ENCODE measurements at places on chromosomes 6 and 20.

- no peak for DNase-seq
These were observed 36.2 kb downstream of the SF3B5 start for GRCh38 chr6:144059139-144059538.

GRCh38 chr6:21438986-21439352, 154.6 kb upstream of the SOX4 start:
- no peak for DNase-seq

DNA sequence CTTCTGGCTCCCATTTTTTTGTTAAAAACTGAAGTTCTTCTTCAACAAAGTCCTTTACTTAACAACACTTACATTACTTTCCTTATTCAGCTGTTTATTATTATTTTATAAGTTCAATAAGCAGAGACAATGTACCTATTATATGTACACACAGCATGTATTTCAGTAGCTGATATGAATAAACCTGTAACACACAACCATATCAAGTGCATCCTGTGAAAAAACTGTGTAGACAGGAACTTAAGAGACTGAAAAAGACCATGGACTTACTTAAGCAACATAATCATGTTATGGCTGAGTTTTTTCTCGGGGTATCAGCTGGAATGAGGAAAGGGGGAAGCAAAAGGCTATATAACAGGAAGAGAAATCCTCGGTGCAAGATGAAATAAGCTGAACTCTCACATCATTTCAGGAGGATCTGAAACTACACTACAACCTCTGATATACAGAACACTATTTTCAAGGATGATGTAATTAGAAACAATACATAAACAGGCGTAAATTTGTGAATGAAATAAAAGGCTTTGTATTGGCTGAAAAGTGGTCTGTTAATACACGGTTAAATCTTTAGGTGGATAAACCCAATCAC, 70.9 kb downstream of the REV3L start:
- no peak for DNase-seq

DNA sequence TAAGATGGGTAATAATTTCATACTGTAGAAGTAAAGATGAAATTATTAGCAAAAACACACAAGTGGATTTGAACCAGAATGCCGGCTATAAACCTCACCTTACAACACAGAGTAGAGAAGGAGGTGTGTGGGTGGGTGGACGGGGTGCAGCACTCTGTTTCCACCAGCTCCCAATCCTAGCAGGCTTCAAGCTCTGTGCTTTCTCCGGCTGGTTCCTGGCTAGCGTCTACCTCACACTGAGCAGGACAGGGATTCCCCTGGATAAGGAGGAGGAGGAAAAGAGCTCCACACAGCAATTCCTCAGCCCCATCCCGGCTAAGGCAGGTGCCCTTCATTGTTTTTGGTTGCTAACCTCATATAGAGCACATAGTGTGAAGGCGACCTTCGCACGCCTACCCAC, 453.3 kb downstream of the C6orf118 start:
- no peak for DNase-seq

DNA sequence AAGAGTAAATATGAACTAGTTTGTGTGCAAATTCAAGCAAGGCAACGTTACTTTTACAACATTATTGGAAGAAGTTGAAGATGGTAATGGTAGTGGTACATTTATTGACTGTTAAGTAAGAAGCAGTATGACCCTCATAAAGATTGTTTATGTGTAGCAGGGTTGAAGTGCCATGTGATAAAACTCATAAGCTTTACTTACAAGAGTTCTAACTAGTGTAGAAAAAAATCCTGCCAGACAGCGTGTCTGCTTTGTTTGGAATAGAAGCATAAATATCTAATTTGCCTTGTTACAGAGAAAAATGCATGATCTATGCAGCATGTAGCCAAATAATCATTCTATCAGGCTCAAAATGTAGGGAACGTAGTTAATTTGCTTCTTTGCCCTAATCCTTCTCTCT, 450.8 kb upstream of the SOX4 start:
- DNase-seq: no peak

DNA sequence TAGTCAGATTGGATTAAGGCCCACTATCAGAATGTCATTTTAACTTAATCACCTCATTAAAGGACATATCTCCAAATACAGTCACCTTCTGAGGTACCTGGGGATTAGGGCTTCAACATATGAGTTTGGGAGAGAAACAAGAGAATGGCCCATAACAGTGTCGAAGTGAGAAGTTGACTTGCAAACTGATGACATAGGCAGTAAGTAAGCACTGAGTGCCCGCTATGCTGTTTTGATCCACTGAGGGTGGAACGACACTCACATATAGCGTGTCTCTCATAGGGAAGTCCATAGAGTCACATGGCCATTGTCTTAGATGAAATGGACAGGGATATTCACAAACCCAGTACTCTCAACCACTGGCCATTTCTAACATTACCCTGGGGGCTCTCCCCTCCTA, 264.2 kb downstream of the SAMD5 start:
- DNase-seq: no peak

DNA sequence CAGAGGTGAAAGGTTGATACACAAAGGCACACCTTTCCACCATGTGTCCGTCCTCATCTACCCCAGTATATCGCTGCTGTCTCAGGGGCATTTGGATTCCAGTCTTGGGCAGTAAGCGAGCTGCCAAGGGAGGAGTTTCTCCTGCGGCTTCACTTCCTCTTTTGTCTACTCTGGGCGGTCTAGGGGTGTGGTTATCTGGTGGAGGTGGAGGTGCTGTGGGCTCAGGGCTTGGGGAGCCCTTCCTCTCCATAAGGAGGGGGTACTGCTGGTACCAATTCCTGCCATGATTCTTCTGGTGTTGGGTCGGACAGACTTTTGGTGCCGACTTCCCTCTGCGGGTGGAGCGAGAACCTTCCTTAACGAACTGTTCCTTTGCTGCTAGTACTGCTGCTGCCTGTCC, 31.9 kb upstream of the FABP7 start:
- DNase-seq: no peak

DNA sequence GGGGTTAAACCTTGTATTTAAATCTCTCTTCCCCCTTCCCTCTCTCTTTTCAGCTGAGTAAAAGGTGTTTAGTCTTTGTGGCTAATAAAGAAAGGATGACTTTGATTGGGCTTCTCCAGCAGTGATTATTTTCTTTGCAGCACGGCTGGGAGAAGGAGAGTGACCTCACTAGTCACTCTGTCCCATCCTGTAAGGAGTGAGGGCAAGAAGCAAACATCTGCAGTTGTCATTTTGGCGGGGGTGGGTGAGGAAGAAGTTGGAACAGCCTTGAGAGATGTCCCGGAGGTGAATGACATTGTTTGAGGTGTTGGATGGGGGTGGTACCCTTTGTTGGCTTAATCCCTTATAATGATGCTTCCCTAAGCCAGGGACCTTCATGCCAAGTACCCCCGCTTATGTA, 223.6 kb downstream of the EYA2 start:
- DNase-seq: no peak

- peak; percentile 27 for DNase-seq
These were observed 8.1 kb upstream of the PFDN4 start for GRCh38 chr20:54199721-54200176.

DNA sequence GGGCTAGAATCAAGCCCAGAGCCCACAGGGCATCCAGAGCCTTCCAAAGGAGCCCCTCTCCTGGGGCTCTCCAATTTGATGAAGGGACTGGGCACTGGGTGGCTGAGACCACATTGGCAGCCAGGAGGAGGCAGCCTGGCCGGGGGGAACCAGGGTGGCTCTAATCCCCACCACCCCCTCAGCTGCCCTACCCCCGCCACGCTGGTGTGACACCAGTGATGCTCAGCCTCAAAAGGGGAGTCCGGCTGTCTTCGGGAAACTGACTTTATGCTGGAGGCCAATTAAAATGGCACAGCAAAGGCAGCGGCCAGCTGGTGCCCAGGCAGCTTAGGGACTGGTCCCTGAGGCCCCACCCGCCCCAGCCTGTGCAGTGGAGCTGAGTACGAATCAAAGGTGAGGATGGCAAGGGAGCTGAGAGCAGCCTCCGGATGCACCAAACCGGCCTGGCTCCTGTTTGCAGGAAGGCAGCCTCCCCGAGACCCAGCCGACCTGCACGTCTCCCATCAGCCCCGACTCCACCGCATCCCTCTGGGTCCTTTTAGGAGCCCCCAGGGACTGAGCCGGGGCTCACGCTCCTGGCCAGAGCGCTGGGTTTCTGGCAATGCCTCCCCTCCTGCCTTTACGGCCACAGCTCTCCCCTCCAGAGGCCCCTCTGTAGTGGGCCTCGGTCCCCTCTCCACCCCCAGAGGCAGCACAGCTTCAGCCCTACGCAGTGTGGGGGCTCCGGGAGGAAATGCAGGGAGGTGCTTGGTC, 28.5 kb downstream of the CHRNA4 start:
- DNase-seq: no peak

DNA sequence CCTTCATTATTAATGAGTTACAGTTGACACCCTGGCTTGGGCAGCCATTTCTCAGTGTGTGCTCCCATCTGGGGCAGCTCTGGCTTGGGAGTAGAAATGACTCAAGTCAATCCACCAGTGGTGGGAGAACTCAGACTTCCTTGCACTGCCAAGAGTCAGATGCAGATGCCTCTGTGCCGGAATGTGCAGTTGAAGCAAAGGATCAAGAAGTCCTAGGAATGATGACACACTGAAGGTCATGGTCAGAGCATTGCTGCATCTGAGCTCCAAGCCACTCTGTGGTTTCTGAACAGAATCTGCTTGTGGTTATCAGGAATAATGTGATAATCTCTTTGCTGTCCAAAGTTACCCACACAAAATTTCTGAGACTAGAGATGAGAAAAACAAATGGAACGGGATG, 19.5 kb upstream of the PAX1 start:
- no peak for DNase-seq

DNA sequence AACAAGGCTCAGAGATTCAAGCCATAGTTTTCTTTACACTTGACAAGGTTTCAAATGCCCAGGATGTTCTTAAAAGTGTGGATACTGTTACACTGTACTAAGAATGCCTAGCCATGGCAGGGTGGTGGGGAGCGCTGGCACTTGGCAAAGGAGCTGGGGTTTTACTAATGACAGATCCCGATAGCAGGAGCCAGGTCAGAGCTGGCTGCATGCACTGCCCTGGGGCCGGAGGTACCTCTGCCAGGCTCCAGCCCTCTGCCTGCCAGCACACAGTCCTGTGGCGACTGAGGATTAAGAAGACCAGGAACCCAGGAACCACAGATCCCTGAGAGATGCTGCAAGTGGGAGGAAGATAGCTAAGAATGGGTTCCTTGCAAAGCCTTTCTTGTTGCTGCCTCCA, 260.3 kb downstream of the ALDH8A1 start:
- no peak for DNase-seq

- no peak for DNase-seq
These were observed 4.0 kb upstream of the GABRR1 start for GRCh38 chr6:89221129-89221528.

DNA sequence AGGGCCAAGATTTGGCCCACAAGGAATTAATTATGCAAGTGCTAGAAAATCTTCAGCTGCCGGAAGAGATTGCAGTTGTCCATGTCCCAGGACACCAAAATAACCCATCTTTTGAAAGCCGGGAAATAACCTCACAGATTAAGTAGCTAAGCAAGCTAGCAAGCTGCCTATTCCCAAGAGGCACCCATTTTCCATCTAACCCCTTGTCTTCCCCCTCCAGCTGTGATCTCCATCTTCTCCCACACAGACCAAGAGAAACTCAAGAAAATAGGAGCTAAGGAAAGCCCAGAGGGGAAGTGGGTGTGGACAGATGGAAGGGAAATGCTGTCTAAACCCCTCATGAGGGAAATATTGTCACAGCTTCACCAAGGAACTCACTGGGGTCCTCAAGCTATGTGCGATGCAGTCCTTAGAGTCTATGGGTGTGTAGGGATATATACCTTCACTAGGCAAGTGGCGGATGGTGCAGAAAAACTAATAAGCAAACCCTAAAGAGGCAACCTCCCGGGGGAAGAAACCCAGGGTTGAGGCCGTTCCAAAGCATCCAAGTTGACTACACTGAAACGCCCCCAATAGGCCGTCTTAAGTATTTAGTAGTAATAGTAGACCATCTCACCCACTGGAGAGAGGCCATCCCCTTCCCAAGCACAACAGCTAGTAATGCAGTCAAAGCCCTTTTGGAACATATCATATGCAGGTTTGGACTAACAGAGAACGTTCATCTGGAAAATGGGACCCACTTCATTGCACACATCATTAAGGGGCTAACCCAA, 64.3 kb upstream of the PRSS16 start:
- no peak for DNase-seq

GRCh38 chr6:917296-917695, 224.4 kb upstream of the EXOC2 start:
- DNase-seq: no peak

DNA sequence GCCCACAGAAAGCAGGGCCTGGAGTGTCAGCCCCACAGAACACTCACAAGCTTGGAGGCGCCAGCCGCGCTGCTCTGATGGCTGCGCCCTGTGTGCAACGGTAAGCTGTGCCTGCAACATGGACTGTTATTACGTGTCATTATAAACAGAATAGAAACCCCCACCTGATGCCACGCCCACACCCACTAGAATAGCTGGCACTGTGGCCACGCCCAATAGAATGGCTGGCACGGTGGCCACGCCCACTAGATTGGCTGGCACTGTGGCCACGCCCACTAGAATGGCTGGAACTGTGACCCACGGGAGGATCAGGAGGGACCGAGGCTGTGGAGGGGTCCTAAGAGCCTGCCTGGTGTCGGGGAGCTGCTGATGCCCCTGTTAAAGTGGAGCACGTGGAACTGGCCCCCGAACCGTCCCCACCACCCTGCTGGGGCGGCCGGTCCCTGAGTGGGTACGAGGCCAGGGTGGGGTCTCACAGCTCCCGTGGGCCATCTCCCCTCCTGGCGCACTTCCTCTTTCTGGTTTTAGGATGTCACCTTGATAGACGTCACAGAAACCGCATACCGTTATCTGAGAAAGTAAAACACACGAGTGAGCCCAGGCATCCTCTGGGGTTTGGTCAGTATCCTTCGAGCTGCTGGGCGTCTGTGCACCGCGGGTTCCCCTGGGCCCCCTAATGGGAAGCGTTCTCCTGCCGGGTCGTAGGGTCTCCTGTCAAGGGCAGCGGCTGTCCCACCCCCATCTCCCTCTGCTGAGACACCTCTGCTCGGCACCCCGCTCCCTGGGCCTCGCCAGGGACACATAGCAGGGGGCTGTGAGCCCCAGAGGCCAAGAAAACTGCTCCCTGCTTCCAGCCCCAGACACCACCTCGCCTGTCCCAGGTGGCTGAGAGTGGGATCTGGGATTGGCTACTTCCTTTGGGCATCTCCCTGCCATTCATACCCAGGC, 25.4 kb downstream of the SLC17A9 start:
- DNase-seq: no peak

DNA sequence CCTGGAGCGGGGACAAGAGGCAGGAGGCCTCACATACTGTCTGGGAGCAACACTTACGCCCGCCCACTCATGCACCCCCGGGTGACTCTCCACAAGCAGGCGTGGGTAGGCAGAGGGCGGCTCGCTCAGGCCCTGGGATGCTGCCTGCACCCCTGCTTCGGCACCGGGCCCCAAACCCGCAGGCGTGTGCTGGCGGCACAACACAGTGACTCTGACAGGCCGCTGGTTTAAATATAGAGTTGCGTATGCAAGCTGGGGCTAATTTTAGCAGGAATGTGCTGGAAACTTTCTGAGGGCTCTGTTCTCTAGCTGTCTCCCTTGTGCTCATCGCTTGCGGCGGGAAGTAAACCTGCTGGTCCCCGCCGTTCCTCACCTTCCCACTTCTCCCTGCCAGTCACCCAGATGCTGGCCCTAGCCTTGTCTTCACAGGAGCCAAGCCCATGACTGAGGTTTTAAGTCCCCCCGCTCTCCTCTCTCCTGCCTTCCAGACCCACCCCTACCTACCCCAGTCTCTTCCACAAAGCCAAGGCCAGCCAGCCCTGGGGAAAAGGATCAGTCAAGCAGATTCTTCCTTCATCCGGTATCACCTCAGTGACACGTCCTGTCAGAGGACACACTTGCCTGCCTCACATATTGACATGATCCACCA, 94.5 kb upstream of the FOXP4 start:
- no peak for DNase-seq

Measured in CMK (cell line).